ENCODE measurements at places on chromosomes 6 and 20. TPM values are rescaled to one million over a fixed set of nuclear protein-coding genes. Genes with fewer than 3 reads are reported as not detected.

- no peak for DNase-seq
- H3K27ac ChIP-seq: no peak overlapping the region
- H3K27me3 ChIP-seq: no peaks in the 10 kb centered on the region
- H3K4me3 ChIP-seq: peak overlapping the region; percentile 80
- no peaks in the 10 kb centered on the region for H3K4me1 ChIP-seq
These were observed 447 bp downstream of the MCM3 start for GRCh38 chr6:52284131-52284459.

GRCh38 chr6:131995917-131996316 is 44.7 kb upstream of the CCN2 start:
- DNase-seq: no peak
- H3K27me3 ChIP-seq: no peaks in the 10 kb centered on the region
- no peak overlapping the region for H3K27ac ChIP-seq
- H3K4me3 ChIP-seq: no peak overlapping the region
- no peaks in the 10 kb centered on the region for H3K4me1 ChIP-seq

GRCh38 chr20:40809361-40809760 is 120.3 kb upstream of the MAFB start:
- H3K36me3 ChIP-seq: no peaks in the 10 kb centered on the region
- no peak overlapping the region for H3K4me3 ChIP-seq
- H3K4me1 ChIP-seq: no peaks in the 10 kb centered on the region
- no peak overlapping the region for H3K27ac ChIP-seq
- DNase-seq: no peak

DNA sequence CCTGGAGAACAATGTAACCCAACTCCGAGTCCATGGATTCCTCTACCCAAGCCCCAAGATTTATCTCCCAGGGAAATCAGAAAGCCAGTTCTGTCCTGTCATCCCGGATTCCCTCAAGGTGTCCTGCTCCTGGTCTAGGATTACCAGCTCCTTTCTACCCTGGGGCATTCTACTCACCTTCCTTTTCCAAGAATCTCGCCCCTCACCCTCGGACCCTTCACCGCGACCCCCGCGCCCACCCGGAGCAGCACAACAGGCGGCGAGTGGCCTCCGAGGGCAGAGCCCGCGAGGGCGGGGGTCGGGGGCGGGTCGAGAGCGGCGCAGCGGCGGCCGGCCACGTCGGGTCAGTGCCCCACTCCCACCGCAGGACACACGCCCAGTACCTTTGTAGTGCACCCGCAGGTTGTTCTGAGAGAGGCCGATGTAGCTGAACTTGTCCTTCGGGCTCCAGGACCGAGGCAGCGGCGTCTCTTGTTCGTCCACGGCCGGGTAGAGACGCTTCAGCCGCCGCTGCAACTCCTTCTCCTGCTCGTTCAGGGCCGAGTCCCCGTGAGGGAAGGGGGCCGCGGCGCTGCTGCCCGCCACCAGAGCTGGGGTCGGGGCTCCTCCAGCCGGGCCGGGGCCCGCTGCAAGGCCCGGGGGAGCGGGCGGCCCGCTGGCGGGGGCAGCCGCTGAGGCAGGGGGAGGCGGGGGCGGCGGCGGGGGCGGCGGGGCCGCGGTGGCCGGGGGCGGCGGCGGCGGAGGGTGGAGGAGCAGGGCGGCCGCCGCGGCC is 897 bp downstream of the RANBP9 start:
- peak; percentile 57 for DNase-seq
- peak overlapping the region; percentile 98 for H3K27ac ChIP-seq
- peaks cover 9% of the 10 kb centered on the region for H3K4me1 ChIP-seq
- H3K27me3 ChIP-seq: no peaks in the 10 kb centered on the region
- H3K4me3 ChIP-seq: peak overlapping the region; percentile 72

- H3K36me3 ChIP-seq: no peaks in the 10 kb centered on the region
- no peak overlapping the region for H3K4me3 ChIP-seq
- H3K4me1 ChIP-seq: no peaks in the 10 kb centered on the region
- no peak for DNase-seq
These were observed 35.2 kb downstream of the GPX6 start for GRCh38 chr6:28480253-28480932.

DNA sequence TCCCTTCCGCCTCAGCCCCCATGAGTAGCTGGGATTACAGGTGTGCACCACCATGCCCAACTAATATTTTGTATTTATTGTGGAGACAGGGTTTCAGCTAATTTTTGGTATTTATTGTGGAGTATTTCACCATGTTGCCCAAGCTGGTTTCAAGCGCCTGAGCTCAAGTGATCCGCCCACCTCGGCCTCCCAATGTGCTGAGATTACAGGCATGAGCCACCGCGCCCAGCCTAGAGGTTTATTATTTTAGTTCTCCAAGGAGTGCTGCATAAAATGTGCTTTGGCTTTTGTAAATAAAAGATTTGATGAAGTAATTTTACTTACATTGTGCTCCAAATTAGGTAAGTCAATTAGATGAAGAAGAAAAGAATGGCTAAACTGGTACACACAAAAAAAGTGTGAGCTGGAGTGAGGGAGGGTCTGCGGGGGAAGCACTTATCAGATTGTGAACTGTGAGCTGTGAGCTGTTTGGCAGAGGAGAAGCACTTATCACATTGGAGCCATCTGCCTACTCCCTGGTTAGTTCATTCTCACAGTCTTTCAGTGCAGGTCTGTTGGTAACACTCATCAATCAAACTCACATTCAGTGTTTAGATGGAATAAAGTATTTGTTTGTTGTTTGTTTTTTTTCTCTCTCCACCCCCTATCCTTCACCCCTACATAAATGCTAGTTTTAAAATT is 398.0 kb downstream of the EPHA7 start:
- H3K27me3 ChIP-seq: no peaks in the 10 kb centered on the region
- H3K36me3 ChIP-seq: no peaks in the 10 kb centered on the region
- H3K27ac ChIP-seq: no peak overlapping the region
- H3K4me3 ChIP-seq: no peak overlapping the region
- no peaks in the 10 kb centered on the region for H3K4me1 ChIP-seq

DNA sequence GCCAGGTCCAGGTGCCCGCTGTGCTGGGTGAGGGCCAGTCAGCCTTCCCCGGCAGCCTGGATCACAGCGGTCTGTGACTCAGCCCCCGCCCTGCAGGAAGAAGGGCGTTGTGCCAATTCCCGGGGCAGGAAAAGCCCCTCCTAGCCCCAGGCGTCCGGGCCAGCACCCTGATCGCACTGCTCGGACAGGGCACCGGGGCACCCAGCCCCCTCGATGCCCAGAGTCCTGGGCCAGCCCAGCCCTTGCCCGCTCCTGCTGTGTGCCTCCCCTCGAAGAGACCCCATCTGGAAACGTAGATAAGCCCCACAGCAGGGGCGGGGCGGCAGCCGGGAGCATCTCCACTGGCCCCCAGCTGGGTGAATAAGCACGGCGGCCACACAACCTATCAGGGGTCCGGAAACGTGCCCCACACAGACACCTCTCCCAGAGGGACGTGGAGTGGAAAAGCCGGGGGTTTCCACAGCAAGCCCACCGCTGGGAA is 9.9 kb downstream of the LAMA5 start:
- H3K36me3 ChIP-seq: no peaks in the 10 kb centered on the region
- no peaks in the 10 kb centered on the region for H3K27me3 ChIP-seq
- DNase-seq: peak; percentile 70
- H3K4me3 ChIP-seq: no peak overlapping the region

DNA sequence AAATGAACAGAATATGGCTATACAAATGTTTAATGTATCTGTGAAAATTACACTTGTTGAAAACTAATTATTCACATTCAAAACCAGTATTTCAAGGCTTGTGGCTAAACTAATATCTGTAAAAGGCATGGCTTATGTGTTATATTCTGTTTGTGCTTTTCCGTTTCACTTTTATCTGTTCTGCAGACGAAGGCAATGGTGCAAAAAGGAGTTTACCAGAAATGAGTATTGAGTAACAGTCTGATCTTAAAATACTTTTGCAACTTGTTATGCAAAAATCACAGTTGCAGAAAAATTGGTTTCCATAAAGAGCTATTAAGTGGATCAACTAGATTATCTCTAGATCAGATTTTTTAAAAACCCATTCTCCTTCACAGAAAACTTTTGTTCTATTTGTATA is 9.4 kb upstream of the STX11 start:
- no peaks in the 10 kb centered on the region for H3K27me3 ChIP-seq
- H3K36me3 ChIP-seq: no peaks in the 10 kb centered on the region
- H3K4me3 ChIP-seq: no peak overlapping the region
- DNase-seq: no peak
- H3K27ac ChIP-seq: no peak overlapping the region

DNA sequence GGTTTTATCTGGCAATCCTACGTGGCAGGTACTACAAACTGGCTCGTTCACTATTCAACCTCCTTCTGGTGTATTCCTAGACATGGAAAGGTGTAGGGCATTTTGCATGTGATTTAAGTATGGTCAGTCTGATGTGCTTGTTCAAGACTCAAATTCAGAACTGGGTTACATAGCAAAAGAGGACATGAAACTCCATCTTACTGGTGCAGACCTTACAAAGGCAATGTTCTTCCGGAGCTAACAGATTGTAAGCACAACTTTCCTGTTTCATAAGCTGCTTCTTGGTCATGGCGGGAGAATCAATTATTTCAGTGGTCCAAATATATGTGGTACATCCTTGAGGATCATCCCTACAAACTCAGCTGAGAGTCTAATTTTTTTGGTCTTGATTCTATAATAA is 703.4 kb downstream of the EPM2A start:
- DNase-seq: no peak
- H3K4me1 ChIP-seq: no peaks in the 10 kb centered on the region
- H3K36me3 ChIP-seq: no peaks in the 10 kb centered on the region
- no peak overlapping the region for H3K27ac ChIP-seq

GRCh38 chr20:57433657-57434389 is 42.6 kb downstream of the RBM38 start:
- no peak overlapping the region for H3K4me3 ChIP-seq
- no peak for DNase-seq
- H3K27ac ChIP-seq: no peak overlapping the region
- peaks cover 13% of the 10 kb centered on the region for H3K4me1 ChIP-seq

DNA sequence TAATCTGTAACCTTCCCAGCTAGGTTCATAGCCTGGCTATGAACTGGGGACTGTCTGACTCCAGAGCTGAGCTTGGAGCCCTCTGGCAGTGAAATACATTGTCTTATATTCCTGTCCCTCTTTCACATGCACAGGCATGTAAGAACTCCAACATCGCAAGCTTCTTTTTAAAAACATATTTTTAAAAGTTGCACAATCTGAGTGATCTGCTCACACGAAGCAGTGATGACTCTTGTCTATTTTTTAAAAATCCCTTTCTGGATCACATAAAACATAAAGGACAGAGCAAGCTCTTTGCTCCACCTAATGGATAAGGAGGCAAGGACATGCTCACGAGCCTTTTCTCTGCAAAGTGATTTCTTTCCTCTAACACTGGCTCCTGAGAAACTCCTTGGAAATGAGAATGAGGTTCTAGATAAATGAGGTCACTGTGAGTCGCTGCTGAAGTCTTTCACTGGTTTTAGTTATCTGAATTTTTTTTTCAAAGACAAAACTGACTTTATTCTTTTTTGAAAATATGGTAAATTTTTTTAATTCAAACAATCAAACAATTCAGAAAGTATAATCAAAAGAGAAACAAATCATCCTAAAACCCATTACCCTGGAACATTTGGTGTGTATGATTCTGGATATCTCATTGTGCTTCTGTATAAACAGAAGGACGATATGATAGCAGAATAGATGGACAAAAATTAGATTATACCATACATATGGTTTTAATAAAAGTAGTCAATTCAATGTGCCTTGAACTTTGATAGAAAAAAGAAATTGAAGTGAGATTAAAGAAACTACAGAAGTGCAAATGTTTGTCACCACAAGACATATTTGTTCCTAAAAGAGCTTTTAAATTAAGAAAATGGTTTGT is 30.8 kb downstream of the IL20RA start:
- no peak overlapping the region for H3K4me3 ChIP-seq
- H3K36me3 ChIP-seq: no peaks in the 10 kb centered on the region
- no peak overlapping the region for H3K27ac ChIP-seq
- no peaks in the 10 kb centered on the region for H3K4me1 ChIP-seq
- H3K27me3 ChIP-seq: no peaks in the 10 kb centered on the region

DNA sequence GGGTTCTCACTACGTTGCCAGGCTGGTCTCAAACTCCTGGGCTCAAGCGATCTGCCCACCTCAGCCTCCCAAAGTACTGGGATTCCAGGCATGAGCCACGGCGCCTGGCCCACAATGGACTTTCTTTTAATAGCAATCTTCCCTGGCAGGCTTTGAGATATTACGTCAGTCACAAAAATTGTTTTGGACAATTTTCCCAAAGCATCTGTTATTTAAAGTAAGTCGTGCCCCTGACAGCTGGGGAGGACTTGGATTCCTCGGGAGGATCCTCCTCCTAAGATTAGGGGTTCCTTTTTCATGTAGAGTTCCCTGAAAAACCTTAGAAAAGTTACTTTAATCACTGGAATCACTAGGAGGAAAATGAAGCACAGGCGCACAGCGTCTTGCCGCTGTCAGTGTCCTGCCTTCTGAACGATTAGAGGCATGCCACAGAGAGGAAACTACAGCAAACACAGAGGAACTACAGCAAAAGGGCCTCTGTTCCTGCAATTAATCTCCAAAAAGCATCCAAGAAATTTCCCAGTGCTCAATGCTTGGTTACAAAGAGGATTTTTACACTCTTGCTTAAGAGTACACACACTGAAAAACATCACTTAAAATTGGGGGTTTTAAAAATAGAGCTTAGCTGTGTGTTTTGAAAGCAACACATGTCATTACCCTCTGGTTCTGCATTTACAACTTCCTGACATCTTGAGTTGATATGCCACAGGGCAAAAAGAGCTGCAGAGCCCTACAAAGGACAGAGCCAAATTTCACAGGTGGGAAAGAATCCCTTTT is 4.5 kb downstream of the ACSS1 start:
- H3K27ac ChIP-seq: peak overlapping the region; percentile 52
- no peak overlapping the region for H3K4me3 ChIP-seq
- peaks cover 59% of the 10 kb centered on the region for H3K4me1 ChIP-seq
- peak; percentile 74 for DNase-seq

DNA sequence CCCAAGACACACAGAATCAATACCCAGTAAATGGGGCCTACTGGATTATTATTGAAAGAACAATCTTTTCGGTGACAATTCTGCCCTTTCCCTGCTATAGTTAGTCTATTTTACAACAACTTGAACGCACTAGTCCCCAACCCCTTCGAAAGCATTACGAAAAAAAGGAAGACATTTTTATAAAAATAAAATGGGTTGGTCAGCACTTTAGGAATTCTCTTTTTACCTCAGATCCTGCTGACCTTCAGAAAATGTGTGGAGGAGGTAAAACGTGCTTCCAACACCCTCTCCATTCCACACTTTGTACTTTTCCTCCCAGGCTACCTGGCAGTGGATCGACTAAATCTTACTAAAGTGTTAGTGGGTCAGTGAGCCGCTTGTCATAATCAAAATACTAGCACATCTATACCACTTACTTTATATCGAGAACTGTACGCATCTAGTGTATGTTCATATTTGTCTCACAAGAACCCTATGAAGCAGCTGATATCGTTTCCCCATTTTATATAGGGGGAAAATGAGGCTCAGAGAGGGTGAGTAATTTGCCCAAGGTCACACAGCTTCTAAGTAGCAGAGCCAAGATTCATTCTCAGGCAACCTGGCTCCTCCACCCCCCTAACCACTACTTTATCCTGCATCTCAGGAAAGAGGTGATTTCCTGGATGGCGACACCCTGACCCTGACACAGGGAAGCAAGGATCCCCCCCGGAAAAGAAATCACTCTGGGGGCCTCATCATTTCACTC is 10.6 kb downstream of the NFATC2 start:
- no peaks in the 10 kb centered on the region for H3K4me1 ChIP-seq
- H3K36me3 ChIP-seq: no peaks in the 10 kb centered on the region
- no peak overlapping the region for H3K4me3 ChIP-seq

Gene WFDC5
- polyA plus RNA-seq: not detected

- H3K36me3 ChIP-seq: no peaks in the 10 kb centered on the region
- no peak overlapping the region for H3K4me3 ChIP-seq
- DNase-seq: no peak
- no peaks in the 10 kb centered on the region for H3K27me3 ChIP-seq
- H3K27ac ChIP-seq: no peak overlapping the region
These were observed 56.4 kb upstream of the RPS6KA2 start for GRCh38 chr6:166683477-166683876.

Measured in ovary (tissue), 10 donors.